ENCODE measurements at places on chromosomes 6 and 20.

DNA sequence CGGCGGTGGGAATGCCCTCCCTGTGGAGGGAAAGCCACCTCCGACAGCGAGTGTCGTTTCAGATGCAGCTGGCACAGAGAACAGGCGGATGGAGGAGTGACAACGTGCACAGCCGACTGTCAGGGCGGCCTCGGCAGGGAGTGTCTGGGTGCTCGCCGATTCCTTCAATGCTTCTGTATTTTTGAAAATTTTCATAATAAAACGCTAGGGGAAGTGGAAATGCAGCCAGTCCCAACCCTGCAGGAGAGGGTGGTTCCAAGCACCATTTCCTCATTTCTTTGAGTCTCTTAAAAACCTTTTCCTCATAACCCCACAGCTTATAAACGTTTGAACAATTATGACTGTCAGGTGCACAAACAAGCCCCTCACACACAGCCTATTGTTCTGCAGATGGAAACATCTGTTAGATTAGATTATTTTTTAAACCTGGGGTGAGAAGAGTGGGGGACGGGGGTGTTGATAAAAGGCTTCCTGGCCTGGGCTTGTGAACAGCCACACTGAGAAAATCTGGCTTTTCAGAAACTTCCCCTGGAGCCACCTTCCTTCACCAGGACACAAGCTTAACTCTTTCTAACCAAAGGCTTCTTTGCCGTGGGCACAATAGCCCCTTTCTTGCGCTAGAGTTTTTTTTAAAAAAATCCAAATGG, 228.9 kb downstream of the ANKRD60 start:
- no peak for DNase-seq

DNA sequence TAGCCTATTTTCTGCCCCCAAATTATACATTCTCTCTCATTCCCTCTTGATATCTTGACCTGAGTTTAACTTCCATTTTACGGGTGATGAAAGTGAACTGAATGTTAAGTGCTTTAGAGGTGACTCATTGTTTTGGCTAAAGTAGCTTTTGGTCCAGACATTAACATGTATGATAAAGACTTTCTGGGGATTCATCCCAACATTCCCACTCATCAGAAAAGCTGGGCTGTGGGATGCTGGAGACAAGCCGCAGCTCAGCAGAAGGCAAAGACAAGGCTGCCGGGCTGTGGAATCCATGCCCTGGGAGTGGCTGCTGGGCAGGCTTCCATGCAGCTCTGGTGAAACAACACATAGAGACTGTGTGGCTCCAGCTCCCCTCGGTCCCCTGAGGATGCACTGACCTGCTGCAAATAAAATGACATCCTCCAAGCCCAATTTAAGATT, 89.9 kb upstream of the SYNDIG1 start:
- DNase-seq = no peak

- DNase-seq = no peak
Measured at GRCh38 chr20:58457083-58457695, 58.0 kb downstream of the APCDD1L start.

- no peak for DNase-seq
Measured at GRCh38 chr6:91486200-91486599, 899.3 kb upstream of the MAP3K7 start.

DNA sequence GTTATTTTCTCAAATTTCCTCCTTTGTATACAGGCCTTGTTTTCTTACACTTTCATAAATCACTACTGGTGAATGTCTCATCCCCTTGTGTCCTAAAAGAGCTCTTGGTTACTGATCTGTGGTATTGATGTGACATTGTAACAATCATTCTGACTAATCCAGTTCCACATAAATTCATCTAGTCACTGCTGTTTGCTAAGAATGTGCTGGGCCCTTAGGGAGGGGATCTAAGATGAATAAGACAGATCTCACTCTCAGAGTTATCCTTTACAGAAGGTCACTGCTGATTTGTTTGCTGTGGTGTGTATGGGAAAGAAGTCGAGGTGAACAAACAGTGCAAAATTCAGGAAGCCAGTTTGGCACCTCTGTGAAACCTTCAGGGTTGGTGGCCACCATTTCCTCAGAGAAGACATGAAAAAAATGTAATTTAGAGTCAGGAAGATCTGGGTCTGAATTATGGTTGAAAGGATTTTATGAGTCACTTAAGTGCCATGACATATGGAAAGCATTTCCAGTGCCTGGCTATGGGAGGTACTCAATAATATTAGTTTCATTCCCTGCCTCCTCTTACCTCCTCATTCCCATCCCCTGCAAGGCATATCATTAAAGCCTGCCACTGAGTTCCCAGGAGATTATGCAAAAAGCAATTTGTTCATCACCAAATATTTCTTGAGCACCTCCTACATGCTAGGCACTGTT, 121.8 kb downstream of the COL9A1 start:
- DNase-seq = no peak

DNA sequence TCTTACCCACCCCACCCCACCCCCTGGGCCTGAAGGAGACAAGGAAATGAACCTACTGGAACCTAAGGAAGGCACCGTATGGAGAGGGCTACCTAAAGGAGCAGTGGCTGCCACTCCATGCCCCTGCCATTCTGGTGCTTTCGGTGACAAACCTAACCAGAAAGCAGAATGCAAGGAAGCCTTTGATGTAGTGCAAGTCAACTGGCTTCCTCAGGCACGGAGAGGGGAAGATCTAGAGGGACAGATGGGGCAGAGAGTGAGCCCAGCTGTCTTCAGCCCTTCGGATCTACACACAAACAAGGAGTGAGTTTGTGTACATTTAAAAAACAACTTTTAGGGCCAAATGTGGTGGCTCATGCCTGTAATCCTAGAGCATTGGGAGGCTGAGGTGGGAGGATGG, 39.5 kb downstream of the PPP1R16B start:
- DNase-seq = no peak

GRCh38 chr6:27311806-27312145, 297 bp downstream of the POM121L2 start:
- no peak for DNase-seq

GRCh38 chr20:16541878-16542277, 31.4 kb downstream of the KIF16B start:
- DNase-seq = no peak

DNA sequence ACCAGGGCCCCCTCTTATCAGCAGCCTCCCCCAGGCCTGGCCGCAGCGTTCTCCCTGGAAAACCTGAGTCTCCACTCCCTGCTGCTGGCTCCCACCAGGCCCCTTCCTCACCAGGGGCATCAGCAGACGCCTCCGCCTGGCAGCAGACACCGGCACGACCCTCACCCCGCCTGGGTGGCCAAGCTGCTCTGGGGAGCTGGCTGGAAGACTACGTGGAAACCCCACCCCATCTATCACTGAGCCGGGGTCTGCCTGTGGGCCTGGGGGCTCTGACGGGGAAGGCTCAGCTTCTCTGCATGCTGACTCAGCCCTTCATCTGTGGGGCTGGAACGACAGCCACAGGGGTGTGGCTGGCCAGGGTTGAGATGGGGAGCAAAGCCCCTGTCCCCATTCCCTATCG, 19.1 kb upstream of the RBBP8NL start:
- no peak for DNase-seq

DNA sequence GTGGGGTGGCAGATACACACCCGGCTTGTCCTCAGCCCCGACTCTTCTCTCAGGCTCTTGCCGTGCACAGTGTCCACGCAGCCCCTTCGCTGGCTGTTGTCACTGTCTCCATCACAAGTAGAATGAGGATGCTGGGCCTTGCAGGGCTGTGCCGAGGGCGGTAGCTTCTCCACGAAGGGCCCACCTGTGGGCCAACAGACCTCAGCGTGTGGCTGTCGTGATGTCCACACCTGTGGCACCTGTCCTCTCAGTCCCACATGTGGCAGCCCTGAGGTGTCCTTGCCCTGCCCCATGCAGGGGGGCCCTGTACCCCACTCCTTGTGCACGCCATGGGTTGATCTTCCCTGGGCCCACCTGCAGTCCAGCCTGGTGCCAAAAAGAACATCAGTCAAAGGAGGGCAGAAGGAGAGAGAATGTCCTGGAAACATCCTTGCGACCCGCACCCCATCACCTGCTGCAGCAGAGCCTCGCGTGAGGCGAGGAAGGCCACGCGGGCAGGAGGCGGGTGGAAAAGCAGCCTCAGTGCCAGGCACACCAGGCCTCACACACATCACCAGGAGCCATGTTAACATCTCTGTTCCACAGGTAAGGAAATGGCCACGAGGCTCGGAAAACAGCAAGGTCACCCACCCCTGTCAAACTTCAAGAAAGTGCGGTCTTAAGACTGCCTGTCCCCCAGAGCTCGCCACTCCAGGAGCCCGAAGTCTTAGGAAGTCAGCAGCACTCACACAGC, 22.3 kb upstream of the AFDN start:
- DNase-seq = no peak

DNA sequence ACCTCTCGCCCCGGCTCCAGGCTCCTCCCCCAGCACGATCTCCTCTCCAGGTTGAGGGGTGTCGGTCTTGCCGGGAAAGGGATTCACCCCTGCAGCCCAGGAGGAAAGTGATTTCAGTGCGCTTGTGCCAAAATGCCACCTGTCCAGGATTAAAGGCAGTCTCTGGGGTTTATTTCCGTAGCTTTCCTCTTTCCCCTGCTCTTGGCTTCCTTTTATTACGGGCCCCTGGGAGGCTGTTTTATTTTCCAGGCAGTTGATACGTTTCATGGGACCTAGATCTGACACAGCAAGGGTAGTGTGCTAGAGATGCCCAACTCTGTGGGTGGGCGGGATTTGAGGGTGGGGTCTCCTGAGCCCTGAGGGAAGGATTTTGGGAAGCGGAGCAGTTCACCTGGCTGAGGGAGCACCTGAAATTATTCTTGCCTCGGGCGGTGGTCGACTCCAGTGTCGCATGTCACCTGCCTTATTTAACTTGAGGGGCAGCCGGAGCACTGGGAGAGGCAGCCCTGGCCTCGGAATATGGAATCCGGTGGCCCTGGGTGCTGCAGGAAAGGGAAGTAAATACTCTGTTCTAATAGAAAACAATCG, 9.5 kb upstream of the NKX2-2 start:
- no peak for DNase-seq

DNA sequence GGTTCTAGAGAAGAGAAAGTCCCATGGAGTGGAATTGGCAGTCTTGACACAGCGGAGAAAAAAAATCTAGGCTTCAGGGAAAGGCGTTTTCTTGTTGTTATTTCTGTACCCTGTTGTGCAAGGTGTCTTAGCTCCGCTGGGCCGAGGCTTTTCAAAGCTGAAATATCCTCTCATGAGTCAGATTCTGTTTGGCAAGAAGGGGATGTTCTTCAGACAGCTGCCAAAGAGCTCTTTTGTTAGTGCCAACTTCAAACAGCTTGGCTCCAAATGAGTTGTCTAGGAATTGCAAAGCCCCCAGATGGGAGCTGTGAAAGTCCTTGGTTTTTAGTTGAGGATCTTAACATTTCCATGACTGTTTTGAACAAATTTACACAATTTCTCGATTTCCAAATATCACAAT, 45.6 kb downstream of the LRRN4 start:
- DNase-seq = peak; percentile 73

DNA sequence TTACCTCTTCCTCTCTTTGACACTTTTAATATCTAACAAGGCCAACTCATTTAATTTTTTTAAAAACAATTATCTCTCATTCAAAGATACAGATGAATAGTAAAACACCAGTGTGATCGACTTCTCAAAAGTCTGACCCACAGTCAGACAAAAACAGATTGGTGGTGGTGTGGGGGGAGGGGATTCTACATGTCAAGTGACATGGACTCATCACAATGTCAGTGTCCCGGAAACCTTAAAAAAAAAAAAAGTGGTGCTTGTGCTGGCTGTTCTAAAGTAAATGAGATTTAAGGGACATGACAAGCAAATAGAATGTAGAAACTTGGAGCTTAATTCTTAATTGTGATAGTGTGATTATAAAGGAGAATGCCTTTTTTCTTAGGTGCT, 16.3 kb upstream of the RFPL4B start:
- DNase-seq = no peak

DNA sequence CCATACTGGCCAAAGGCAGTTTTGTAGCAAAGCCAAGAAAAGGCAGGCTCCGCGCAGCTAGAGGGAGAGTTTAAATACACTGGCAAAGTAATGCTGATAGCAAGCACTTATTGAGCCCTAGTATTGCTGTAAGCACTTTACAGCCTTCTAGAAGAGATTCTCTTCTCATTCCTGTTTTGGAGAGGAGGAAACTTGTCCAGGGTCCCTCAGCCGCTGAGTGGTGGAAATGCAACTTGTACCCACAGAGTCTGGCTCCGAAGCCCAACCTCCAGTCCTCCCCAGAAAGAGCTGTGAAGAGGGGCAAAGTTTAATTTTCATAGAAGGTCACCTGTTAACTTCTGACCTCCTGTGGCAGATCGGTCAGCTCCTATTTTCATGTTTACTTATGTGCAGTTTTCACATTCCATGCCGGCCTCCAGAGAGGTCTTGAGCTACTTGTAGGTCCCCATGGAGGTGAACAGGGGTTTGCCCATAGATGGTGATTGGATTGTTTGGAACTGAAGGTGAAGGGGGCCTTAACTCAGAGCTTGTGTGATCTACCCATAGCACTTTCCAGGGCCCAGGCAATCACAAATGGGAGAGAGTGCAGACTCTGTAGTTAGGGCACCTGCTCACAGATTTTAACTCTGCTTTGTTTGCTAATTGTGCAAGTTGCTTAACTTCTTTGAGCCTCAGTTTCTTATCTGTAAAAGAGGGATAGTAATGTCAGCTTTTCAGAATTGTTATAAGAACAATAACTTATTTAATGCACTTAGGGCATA, 70.7 kb downstream of the LYRM2 start:
- DNase-seq = no peak

DNA sequence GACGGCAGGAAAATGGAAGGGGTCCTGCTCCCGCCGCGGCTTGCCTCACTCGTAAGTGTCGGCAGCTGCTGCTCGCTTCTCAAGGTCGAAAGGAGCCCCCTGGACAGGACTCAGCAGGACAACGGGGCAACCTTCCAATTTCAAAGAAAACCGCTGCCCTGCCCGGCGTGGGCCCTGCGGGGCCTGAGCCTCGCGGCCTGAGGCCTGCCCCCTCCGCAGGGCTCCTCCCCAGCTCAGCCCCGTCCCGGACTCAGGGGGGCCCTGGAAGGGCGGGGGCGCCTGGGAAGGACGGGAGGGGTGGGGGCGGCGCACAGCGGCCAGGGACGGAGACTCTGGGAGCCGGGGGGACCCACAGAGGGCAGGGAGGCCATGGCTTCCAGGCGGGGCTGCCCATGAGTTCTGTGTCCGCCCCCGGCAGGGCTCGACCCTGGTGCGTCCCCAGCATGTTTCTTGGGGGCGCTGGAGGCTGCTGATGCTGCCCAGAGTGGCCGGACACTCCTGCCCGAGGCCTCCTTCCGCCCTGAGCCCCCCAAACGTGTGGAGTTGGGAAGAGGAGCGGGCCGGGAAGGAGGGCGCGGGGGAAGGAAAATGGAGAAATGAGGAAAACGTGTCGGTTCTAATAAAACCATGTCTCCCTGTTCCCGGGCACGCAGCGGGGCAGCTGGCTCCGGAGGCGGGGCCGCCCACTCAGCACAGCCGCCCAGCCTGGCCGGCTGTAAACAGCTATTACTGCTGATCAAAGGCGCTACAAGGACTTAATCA, 114.6 kb downstream of the DLL1 start:
- no peak for DNase-seq

- DNase-seq = no peak
Measured at GRCh38 chr20:47230811-47231256, 125.7 kb downstream of the ZMYND8 start.

GRCh38 chr6:52610011-52610410, 33.2 kb upstream of the TRAM2 start:
- DNase-seq = no peak

Data from GF-D8 (cell line).